Left ventricle myocardium inferior (tissue), 1 donor: ENCODE measurements at places on chromosomes 5 and 9.

DNA sequence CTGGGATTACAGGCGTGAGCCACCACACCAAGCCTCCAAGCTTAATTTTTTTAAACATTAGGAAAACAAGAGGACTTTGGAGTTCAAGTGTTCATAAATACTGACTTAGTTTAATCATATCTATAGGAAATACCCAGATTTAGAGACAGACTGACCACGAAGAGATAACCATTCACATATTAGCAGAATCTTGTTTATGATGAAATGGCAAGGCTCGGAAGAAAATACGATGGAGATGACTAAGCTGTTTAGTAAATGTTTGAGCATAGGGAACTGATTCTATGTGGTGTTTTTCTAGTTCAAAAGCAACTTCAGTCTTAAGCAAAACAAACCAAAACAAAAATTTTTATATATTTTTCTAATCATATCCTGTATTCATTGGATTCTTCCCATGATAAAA, 13.5 kb upstream of the TUSC1 start:
- H3K27ac ChIP-seq = no peak overlapping the region
- DNase-seq = no peak
- no peak overlapping the region for H3K4me3 ChIP-seq
- no peaks in the 10 kb centered on the region for H3K4me1 ChIP-seq
- H3K27me3 ChIP-seq = no peaks in the 10 kb centered on the region
- no peaks in the 10 kb centered on the region for H3K36me3 ChIP-seq

GRCh38 chr9:79641070-79641469, 69.3 kb downstream of the TLE4 start:
- peaks cover 11% of the 10 kb centered on the region for H3K36me3 ChIP-seq
- DNase-seq = no peak
- H3K27ac ChIP-seq = no peak overlapping the region
- no peaks in the 10 kb centered on the region for H3K27me3 ChIP-seq
- H3K4me3 ChIP-seq = no peak overlapping the region
- no peaks in the 10 kb centered on the region for H3K4me1 ChIP-seq

DNA sequence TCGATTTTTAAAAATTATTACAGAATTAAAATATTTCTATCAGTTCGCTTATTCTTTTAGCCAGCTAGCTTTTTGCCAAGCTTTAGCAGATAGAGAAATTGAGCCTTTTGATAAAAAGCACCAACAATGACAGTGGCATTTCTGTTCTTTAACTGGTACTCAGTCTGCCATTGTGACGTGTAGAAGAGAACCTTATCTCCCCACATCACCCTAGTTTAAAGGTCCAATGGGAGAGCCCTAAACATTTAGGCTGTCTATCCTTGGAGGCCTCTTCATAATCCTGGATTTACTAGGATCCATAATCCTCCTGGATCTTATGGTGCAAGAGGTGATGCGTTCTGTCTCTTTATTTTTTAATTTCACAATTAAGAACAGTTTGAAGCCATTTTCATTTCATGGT, 3.0 kb downstream of the BASP1 start:
- DNase-seq = no peak
- H3K4me3 ChIP-seq = no peak overlapping the region
- no peak overlapping the region for H3K27ac ChIP-seq

DNA sequence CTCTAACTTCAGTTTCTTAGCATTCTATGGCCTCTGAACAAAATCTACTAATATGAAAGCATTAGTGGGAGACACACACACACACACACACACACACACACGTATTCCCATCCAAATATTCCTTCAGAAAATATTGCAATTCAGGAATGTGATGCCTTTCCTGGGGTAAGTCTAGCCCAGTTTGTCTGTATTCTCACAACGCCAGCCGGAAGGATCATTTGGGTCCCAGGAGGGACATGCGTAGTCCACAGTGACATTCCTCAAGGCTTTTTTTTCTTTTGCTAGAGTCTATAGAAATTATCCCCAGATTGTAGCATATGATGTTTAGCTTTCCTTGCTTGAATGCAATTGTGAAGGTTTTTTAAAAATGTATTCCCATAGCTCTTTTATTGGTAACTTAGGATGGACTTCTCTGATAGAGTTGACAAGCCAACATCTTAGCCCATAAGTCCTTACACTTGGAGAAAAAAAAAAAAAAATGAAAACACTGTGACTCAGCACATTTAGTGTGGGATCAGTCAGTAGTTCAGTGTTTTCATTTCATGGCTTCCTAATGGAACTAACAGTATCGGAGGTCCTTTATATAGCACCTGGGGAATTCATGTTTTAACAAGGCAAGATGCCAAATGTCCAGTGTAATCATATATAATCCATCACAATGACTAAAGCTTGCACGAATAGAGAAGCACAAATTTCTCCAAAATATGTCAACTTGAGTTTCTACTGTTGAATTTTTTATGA, 316.5 kb downstream of the DIRAS2 start:
- H3K4me1 ChIP-seq = no peaks in the 10 kb centered on the region
- peaks cover 26% of the 10 kb centered on the region for H3K27me3 ChIP-seq
- no peaks in the 10 kb centered on the region for H3K36me3 ChIP-seq
- no peak overlapping the region for H3K4me3 ChIP-seq
- no peak overlapping the region for H3K27ac ChIP-seq
- DNase-seq = no peak

GRCh38 chr5:74717596-74717995, 32.6 kb downstream of the HEXB start:
- DNase-seq = no peak
- no peak overlapping the region for H3K4me3 ChIP-seq
- H3K36me3 ChIP-seq = peaks cover 91% of the 10 kb centered on the region
- H3K27me3 ChIP-seq = no peaks in the 10 kb centered on the region

GRCh38 chr5:26535215-26535614, 503.2 kb downstream of the CDH9 start:
- H3K27me3 ChIP-seq = no peaks in the 10 kb centered on the region
- H3K4me3 ChIP-seq = no peak overlapping the region
- H3K27ac ChIP-seq = no peak overlapping the region
- no peaks in the 10 kb centered on the region for H3K36me3 ChIP-seq

DNA sequence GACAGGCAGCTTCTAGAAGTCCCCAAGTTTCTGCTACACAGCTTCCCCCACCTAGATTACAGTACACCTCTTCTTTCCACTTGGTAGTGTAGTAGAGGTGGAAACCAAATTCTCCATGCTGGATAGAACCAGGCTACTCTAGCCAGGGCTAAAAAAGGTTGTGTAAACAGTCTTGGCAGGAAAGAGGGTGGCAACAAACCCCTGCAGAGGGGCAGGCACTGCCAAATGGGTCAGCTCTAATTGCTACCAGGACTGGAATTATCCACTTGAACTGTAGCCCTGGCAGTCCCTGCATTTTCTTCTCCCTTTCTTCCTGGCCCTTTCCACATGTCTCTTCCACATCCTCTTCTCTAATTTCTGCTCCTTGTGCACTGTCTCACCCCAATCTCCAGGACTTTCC, 24.8 kb downstream of the RANBP3L start:
- no peaks in the 10 kb centered on the region for H3K27me3 ChIP-seq
- no peak overlapping the region for H3K4me3 ChIP-seq
- peaks cover 6% of the 10 kb centered on the region for H3K4me1 ChIP-seq

DNA sequence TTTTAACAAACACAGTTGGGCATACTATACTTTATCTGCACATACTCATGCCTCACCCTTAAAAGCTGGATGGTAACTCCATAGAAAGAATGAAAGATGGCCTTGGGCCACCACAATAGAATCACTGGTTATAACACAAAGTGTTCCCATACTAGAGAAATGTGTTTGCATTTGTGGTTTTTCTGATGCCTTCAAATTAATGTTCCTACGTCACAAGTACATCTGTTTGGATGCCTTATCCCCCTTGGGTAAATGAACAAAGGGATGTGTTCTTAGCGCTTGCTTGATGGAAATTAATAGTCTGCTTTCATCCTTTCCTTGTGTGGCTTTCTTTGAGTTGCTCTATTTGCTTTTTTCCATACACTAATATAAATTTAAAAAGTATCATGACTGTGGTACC, 291.1 kb upstream of the PDE4D start:
- no peak overlapping the region for H3K27ac ChIP-seq
- no peaks in the 10 kb centered on the region for H3K27me3 ChIP-seq
- H3K36me3 ChIP-seq = no peaks in the 10 kb centered on the region
- H3K4me3 ChIP-seq = no peak overlapping the region
- no peaks in the 10 kb centered on the region for H3K4me1 ChIP-seq
- no peak for DNase-seq

DNA sequence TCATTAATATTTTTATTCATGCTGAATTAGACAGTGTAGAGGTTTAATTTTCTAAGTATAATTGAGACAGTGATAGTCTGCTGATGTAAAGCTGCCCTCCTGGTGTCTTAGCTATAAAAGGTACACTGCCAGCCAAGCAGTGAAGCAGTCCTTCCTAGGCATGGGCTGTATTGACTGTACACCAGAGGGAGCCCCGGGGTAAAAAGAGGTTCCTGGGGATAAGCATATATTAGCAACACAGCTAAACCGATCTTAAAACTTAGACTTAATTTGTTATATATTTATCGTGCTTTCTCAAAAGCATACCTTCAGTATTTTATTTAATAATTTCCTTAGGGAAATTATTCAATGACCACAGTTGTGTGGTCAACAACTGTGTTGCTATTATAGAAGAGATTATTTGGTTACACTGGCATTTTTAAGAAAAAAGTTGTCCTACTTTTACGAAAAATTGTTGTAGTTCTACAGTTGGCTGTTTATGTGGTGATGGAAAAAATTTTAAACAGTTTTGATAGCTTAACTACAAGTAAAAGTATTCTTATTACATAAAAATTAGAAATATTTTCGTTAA, 68.8 kb downstream of the ELL2 start:
- H3K27ac ChIP-seq = no peak overlapping the region
- H3K27me3 ChIP-seq = no peaks in the 10 kb centered on the region
- peaks cover 68% of the 10 kb centered on the region for H3K36me3 ChIP-seq
- DNase-seq = no peak

- DNase-seq = no peak
- H3K36me3 ChIP-seq = no peaks in the 10 kb centered on the region
- H3K4me3 ChIP-seq = no peak overlapping the region
- H3K27ac ChIP-seq = no peak overlapping the region
- no peaks in the 10 kb centered on the region for H3K27me3 ChIP-seq
- H3K4me1 ChIP-seq = peaks cover 8% of the 10 kb centered on the region
Measured at GRCh38 chr9:5549658-5550650, 39.6 kb downstream of the PDCD1LG2 start.

- H3K27me3 ChIP-seq = no peaks in the 10 kb centered on the region
- H3K36me3 ChIP-seq = no peaks in the 10 kb centered on the region
- peaks cover 4% of the 10 kb centered on the region for H3K4me1 ChIP-seq
- DNase-seq = no peak
- no peak overlapping the region for H3K27ac ChIP-seq
Measured at GRCh38 chr5:173714551-173715428, 98.3 kb upstream of the BOD1 start.

DNA sequence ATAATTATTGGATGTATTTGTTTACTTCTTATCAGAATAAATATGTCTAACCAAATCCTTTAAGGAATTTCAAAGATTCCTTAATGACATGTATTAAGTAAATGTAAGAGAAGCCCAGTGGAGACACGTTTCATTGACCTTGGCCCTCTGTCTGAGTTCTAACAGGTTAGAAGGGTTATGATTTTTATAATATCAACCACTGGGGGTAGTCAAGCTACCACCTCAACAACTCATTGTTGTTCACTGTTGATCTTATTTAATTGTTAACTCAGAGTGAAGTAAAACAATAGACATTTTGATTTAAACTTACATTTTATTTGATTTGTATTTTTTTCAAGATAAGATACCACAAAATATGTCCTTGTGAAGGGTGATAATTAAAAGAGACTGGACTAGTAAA, 499.2 kb upstream of the COX7C start:
- DNase-seq = no peak
- H3K36me3 ChIP-seq = no peaks in the 10 kb centered on the region
- no peaks in the 10 kb centered on the region for H3K4me1 ChIP-seq
- H3K27ac ChIP-seq = no peak overlapping the region

GRCh38 chr5:3194271-3194670, 401.4 kb upstream of the IRX1 start:
- no peaks in the 10 kb centered on the region for H3K36me3 ChIP-seq
- no peak overlapping the region for H3K27ac ChIP-seq
- peaks cover 5% of the 10 kb centered on the region for H3K4me1 ChIP-seq
- H3K27me3 ChIP-seq = peaks cover 91% of the 10 kb centered on the region
- H3K4me3 ChIP-seq = no peak overlapping the region

- no peaks in the 10 kb centered on the region for H3K36me3 ChIP-seq
- no peaks in the 10 kb centered on the region for H3K27me3 ChIP-seq
- H3K4me1 ChIP-seq = peaks cover 9% of the 10 kb centered on the region
- no peak overlapping the region for H3K4me3 ChIP-seq
- no peak for DNase-seq
Measured at GRCh38 chr5:90135779-90136378, 273.7 kb downstream of the CETN3 start.

DNA sequence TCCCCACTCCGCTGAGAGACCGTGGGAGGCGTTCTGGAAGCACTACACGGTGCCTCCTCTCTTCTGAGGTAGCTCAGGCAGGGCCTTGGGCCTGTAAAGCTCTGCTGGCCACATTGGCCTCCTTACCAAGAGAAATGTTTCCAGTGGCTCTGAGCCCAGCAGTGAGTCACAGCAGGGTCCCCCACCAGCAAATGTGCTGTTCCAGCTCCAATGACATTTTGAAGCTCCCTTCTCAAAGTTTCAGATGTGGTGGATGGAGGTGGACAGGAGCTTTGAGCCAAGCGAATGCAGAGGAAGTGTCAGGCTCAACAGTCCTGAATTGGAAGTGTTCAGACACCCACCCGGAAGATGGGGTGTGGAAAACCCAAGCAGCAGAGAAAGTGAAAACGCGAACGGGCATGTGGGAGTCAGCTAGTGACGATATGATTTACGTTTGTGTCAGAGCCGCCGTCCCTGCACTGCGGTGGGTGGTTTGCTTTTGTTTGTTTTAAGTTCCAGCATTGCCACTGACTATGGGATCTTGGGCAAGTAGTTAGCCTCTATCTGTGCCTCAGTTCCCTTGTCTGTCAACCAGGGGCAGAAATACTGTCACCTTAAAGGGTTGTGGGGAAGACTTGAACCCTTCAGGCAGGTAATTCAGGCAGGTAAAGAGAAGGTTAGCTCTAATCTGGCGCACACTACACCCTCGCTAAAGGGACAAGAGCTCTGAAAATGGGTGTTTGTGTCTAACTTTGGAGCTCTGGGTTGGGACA, 38.2 kb downstream of the C5orf15 start:
- H3K27me3 ChIP-seq = peaks cover 14% of the 10 kb centered on the region
- no peak overlapping the region for H3K4me3 ChIP-seq
- H3K27ac ChIP-seq = no peak overlapping the region
- H3K4me1 ChIP-seq = peaks cover 12% of the 10 kb centered on the region

DNA sequence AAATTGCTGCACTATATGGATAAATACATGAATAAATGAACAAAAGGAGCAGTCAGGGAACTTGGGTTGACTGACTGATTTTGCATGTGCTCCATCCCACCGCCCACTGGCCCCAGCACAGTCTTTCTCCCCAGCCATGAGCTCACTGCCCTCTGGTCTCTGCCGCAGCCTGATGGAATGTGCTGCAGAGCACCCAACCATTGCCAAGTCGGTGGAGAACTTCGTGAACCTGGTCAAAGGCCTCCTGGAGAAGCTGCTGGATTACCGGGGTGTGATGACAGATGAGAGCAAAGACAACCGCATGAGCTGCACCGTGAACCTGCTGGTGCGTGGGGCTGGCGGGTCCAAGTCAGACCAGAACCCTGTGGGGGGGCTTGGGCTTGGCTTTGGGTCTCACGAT, 53.9 kb upstream of the INSYN2B start:
- H3K27ac ChIP-seq = no peak overlapping the region
- DNase-seq = no peak
